ENCODE measurements at places on chromosomes 11 and 22.

DNA sequence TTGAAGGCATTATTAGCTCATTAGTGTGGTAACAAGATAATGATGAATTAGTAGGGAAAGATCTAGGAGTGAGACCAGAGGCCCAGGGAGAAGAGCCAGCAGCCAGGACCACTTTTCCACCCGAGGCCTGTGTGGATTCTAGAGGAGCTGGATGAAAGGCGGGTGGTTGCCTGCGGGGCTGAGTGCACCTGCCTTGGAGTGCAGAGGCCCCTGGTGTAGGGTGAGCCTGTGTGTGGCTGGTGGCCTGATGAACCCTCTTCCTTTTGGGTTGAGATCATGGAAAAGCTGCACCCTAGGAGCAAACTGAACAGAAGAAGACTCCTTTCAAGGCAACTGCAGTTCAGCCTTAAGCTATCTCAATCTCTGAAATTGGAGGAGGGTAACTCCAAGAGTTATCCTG, 5.9 kb upstream of the TP53AIP1 start:
- H3K27me3 ChIP-seq, result no peaks in the 10 kb centered on the region
- no peaks in the 10 kb centered on the region for H3K4me1 ChIP-seq
- no peaks in the 10 kb centered on the region for H3K36me3 ChIP-seq

GRCh38 chr22:45612451-45612901, 59.2 kb upstream of the ATXN10 start:
- H3K4me1 ChIP-seq, result no peaks in the 10 kb centered on the region
- no peaks in the 10 kb centered on the region for H3K27me3 ChIP-seq
- no peak overlapping the region for H3K27ac ChIP-seq
- H3K36me3 ChIP-seq, result no peaks in the 10 kb centered on the region
- peak; percentile 32 for DNase-seq

DNA sequence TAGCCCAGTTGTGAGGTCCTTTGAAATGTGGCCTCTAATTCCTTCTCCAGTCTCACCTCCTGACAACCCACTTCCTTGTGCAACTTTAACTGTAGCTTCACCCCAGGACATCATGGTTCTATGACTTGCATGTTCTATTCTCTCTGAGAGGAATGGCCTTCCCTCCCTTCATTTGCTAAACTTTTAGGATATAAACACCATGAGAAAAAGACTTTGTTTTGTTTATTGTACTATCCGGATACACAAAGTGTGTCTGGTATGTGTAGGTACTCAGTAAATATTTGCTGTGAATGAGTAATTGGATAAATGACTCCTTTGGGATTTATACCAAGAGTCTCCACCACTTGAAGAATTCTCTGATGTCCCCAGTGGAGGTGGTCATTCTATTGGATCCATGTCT, 547.6 kb downstream of the INSC start:
- H3K27me3 ChIP-seq, result no peaks in the 10 kb centered on the region
- H3K4me3 ChIP-seq, result no peak overlapping the region
- no peak for DNase-seq
- no peak overlapping the region for H3K27ac ChIP-seq
- no peaks in the 10 kb centered on the region for H3K4me1 ChIP-seq

GRCh38 chr22:27670701-27671412, 130.7 kb downstream of the MN1 start:
- DNase-seq, result no peak
- no peaks in the 10 kb centered on the region for H3K27me3 ChIP-seq
- H3K4me3 ChIP-seq, result no peak overlapping the region
- no peaks in the 10 kb centered on the region for H3K4me1 ChIP-seq
- no peaks in the 10 kb centered on the region for H3K36me3 ChIP-seq

- H3K27ac ChIP-seq, result no peak overlapping the region
- no peaks in the 10 kb centered on the region for H3K27me3 ChIP-seq
- no peak overlapping the region for H3K4me3 ChIP-seq
- no peaks in the 10 kb centered on the region for H3K4me1 ChIP-seq
- H3K36me3 ChIP-seq, result no peaks in the 10 kb centered on the region
Observed at GRCh38 chr11:21556926-21557325, 636.0 kb upstream of the ANO5 start.

Data from uterus (tissue), 4 donors.